HFFc6 (cell line): ENCODE measurements at places on chromosomes 5 and 9.

- peak; percentile 63 for DNase-seq
These were observed 215.0 kb upstream of the PANK3 start for GRCh38 chr5:168793841-168794837.

DNA sequence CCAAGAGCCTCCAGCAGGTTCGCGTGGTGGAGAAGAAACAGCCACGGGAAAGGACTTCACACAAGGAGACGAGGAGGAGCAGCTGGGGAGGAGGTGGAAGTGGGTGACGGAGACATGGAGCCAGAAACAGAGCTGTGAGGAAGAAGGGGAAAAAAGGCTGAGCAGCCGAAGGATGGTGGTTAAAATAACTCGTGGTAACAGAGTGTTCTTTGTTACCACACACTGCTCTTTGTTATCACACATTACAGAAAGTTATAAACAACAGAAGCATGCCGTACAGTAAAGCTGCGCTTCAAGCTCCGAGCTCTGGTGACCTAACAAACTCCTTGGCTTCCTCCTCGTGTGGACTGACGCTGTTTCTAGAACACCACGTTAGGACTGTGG, 215.4 kb downstream of the GLIS3 start:
- peak; percentile 16 for DNase-seq

DNA sequence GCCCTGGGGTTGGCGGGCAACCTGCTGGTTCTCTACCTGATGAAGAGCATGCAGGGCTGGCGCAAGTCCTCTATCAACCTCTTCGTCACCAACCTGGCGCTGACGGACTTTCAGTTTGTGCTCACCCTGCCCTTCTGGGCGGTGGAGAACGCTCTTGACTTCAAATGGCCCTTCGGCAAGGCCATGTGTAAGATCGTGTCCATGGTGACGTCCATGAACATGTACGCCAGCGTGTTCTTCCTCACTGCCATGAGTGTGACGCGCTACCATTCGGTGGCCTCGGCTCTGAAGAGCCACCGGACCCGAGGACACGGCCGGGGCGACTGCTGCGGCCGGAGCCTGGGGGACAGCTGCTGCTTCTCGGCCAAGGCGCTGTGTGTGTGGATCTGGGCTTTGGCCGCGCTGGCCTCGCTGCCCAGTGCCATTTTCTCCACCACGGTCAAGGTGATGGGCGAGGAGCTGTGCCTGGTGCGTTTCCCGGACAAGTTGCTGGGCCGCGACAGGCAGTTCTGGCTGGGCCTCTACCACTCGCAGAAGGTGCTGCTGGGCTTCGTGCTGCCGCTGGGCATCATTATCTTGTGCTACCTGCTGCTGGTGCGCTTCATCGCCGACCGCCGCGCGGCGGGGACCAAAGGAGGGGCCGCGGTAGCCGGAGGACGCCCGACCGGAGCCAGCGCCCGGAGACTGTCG, 976 bp downstream of the RXFP3 start:
- DNase-seq: no peak

GRCh38 chr9:17004500-17004899, 130.3 kb upstream of the CNTLN start:
- peak; percentile 53 for DNase-seq

DNA sequence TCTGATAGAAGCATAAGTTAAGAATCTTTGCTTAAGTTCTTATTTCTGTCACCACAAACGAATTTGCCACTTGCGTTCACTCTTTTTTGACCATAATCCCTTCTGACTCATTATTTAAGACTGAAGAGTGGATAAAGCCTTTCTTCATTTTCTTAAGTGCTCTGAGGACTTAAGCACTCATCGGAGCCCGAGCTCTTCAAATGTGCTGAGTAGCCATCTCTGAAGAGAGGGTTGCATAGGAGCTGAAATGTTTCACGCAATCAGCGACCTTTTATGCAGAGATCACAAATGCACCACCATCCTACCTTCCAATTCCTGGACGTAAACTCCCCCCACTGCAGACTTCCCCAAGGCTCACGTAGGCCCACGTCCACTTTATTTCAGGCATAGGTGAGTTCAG, 699.2 kb downstream of the IRX1 start:
- DNase-seq: no peak

DNA sequence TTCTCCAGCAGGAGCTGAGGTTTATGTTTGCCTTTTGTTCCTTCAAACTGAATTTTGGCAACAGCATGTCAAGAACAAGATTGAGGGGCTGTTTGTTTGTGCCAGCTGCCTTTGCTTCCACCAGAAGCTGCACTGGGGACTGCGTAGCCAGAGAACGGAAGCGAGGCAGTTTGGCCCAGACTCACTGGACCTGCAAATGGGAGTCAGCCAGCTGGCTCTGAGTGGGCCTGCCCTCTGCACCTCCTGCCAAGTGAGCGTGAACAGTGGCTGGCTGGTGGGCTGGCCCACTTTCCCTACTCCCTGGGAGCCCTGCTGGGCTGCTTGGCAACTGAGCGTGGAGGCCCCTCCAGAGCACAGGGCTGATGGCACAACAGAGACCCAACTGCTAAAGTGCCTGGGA, 111.6 kb downstream of the GALNT10 start:
- DNase-seq: no peak

- no peak for DNase-seq
These were observed 48.8 kb upstream of the CDH10 start for GRCh38 chr5:24693609-24694008.

GRCh38 chr5:160327818-160328217, 15.5 kb upstream of the CCNJL start:
- DNase-seq: no peak

DNA sequence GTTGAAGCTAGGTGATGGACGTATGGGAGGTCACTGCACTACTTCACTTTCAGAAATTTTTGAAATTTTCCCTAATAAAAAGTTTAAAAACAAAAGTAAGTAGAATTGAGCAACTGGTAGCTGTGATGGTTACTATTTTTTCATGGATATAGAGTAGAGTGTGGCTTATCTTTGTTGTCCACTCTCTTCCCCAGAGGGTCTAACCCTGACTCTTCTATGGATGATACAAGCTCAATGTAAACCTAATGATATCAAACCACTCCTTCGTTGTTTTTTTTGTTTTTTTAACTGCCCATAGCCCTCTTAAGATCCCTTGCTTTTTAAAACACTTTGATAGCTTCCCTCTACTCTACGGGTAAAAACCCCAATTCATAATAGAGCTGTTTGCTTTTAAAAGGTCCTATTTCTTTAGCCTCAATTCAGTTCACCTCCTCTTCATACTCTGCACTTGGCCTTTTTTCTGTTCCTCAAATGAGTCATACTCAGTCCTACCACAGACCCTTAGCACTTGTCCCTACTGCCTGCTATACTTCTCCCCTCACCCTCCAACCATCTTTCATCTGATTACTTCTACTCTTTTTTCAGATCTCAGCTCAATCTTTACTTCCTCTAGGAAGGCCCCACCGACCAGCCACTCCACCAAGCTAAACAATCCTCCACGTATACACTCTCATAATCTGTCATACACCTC, 2.6 kb downstream of the HDAC3 start:
- no peak for DNase-seq

GRCh38 chr5:99795031-99795430, 740.1 kb upstream of the FAM174A start:
- no peak for DNase-seq

GRCh38 chr5:93192683-93193082, 388.3 kb downstream of the NR2F1-AS1 start:
- DNase-seq: no peak

DNA sequence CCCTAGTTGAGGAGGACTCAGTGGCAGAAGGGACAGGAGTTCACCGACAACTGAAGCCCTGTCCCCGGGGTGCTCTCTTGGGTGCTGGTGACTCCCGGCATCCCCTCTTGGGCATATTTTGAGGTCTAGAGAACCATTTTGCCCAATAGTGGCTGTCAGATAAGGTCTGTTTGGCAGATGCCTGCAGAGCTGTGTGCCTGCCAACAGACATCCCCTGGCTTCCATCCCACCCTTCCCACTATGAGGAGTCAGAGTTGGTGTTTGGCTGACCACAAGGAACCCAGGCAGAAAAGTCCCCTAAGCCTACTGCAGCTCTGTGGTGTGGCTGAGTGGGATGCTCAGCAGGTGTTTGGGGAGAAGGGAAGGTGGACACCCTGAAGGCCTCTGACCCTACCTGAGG, 207.0 kb downstream of the AUH start:
- DNase-seq: no peak

GRCh38 chr5:1549475-1550030, 25.8 kb upstream of the LPCAT1 start:
- DNase-seq: no peak

GRCh38 chr5:80877592-80877991, 82.6 kb upstream of the RASGRF2 start:
- DNase-seq: no peak
